ENCODE measurements at places on chromosomes 5 and 9.

DNA sequence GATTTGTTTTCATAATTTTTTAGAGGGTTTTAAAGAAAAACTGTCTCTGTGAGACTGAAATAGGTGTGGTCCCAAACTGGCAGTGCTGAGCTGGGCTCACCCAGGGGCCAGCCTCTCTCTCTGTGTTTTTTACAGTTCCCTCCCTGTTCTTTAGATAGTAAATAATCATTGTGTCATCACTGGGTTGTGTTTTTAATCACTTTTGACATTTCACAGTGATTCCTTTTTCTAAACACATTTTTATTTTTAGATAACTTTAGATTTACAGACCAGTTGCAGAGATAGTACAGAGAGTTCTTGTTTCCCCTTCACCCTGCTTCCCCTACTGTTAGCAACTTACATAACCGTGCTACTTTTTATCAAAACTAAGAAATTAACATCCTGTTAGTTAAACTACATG, 44.4 kb downstream of the MAP1B start:
- DNase-seq: no peak

DNA sequence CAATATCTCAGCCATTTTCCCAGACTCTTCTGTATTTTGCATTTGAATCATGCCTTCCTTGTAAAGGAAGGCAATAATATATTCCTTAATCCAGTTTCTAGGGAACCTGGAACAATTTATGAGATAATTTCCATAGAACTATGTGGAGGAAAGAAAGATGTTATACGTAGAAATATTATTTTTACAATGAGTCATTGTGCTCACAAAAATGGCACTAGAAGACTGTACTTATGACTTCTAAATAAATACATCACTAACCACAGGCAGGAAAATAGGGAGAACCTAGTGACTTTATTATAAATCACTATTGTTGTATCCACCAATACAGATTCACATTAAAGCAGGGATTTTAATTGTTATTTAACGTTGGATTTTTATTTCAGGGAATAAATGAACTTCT, 87.6 kb downstream of the FBXO38 start:
- no peak for DNase-seq

DNA sequence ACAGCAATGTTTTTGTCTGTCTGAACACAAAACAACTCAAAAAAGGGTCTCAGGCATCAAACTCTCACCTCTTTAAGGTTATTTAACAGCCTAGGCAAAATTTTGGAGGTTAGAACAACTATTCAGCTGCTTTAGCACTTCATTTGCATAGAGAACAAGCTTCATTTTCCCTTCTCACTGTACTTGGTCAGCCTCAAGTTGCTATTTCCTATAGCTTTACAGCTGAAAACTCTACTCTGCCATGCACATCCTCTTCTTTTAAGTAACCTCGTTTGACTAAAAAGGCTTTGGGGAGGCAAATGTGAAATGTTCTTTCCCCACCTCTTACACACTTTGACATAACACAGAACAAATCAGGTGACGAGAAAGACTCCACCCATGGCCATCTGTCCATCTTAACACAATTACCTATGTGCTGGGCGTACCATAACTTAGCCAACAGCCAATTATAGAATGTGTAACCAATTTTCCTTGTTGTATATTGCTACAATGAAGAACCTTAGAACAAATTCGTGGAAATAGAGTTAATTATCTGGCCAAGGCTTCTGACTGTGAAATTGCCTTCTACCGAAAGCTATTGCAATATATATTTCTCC, 195.7 kb downstream of the DCP2 start:
- no peak for DNase-seq

DNA sequence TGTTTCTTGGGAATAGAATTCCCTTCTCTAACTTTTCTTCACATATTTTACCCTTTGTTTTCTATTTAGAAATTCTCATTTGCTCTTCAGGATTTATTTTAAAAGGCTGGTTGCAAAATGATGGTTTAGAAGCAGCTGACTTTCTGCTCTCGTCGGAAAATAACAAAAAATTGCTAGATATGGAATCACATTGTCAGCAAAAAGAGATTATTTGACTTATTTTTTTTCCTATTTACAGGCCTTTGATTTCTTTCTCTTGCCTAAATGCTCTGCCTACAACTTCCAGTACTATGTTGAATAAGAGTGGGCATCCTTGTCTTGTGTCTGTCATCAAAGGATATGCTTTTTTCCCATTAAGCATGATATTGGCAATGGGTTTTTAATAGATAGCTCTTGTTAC, 1619.1 kb upstream of the ACO1 start:
- no peak for DNase-seq

DNA sequence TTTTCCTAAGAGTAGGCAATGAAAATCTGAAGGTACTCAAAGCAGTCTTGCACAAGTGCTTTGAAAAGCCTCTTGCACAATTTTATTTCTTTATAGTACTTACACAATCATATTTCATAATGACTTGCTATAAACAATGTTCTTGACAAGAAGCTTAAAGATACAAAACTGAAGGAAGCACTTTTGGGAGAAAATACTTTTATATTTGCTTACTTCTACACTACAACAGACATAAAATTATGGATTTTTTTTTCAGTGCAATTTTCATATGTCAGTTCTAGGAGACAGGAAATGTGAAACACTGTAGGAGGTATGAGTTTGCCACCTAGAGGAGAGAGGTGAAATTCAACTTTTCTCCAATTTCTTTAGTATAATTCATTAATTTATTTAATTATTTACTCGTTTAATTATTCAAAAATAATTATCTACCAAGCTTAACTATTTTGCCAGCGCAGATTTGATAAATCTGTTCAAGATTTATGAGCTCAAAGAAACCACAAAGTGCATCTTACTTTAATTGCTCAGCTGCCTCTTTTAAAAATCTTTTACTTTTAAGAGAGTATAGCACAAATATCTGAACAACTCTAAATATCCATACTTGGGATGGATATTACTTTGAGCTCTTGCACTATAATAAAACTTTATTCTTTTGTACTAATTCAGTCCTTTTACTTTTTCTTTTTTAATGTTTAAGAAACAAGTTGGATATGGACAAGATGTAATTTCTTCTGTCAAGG, 29.0 kb upstream of the CDKN2B start:
- DNase-seq: peak; percentile 32

DNA sequence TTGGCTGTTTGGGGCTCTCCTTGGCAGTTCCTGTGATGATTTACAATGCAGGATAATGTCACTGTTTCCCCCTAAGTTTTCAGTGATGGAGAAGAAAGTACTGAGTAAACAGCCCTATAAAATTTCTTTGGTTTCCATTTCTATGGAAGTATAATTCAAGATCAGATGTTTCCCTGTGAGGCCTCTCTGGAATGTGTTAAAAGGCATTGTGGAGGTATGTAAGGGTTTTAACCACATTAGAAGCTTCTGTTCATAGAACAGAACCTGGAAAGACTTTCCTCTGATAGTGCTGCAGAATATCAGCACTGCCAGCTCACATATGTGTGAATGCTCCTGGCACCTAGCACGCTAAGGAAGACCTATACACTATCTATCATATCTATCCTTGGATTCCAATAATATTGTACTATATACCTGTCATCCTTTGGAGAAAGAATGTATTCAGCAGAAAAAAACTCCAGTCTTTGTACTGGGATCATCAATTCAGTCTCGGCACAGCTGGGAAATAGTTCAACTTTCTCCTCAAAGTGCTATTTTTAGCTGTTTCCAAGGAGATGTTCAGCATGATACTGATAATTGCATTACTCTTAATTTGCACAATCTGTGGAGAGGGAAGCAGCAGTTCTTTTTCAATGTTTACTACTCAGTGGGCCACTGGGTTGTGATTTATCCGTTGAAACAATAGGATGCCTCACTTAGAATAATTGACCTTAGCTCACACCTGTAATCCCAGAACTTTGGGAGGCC, 21.9 kb downstream of the TTC1 start:
- DNase-seq: no peak

GRCh38 chr9:68480807-68481206, 59.9 kb downstream of the TMEM252 start:
- no peak for DNase-seq

DNA sequence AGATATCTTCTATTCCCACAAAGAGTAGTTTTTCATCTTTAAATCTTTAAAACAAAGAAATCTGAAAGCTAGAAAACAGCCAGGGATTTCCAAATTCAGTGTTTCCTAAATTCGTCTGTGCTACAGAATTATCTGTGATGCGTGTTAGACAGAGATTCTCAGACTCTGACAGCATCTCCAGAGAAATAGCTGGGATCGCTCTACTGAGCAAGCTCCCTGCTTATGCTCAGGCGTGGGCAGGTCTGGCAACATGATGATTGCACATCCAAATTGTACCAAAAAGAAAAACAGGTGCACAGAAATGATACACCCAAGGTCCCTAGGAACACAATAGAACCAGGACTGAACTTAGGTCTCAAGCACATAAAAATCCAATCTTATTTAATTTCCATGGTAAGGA, 22.8 kb upstream of the CRHBP start:
- no peak for DNase-seq

GRCh38 chr5:143498821-143499220, 95.3 kb upstream of the NR3C1 start:
- no peak for DNase-seq

- peak; percentile 95 for DNase-seq
Measured at GRCh38 chr9:110069326-110070248, 138.4 kb downstream of the C9orf152 start.

DNA sequence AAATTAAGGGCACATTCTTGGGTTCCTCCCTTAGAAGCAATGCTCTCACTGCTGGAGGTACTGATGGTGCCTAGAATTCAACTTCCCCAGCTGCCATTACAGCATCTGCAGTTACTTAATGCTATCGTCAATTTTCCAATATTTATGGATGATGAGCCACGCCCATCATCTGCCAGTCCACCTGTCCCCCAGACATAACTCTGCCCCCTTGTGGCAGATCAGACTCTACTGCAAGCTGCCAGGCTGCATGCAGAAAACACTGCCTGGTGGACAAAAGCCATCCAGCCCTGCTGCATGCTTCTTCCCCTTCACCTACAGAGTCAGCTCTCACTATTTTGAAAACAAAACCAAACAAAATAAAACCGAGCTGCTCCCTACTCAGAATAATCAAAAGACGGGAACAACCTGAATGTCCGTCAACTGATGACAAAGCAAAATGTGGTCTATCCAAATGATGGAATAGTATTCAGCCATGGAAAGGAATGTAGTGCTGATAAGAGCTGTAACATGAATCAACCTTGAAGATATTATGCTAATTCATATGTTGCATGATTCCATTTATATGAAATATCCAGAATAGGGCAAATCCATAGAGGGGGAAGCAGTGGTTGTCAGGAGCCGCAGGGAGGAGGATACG, 66.4 kb downstream of the RETREG1 start:
- DNase-seq: peak; percentile 53

DNA sequence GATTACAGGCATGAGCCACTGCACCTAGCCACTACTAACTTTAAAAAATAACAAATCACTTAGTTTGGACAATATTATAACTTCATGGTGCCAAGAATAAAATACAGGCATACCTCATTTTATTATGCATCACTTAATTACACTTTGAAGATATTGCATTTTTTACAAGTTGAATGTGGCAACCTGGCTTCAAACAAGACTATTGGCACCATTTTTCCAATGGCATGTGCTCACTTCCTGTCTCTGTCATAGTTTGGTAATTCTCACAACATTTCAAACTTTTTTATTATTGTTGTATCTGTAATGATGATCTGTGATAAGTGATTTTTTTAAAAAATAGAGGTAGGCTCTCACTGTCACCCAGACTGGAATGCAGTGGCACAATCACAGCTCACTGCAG, 49.9 kb upstream of the ERBIN start:
- no peak for DNase-seq

DNA sequence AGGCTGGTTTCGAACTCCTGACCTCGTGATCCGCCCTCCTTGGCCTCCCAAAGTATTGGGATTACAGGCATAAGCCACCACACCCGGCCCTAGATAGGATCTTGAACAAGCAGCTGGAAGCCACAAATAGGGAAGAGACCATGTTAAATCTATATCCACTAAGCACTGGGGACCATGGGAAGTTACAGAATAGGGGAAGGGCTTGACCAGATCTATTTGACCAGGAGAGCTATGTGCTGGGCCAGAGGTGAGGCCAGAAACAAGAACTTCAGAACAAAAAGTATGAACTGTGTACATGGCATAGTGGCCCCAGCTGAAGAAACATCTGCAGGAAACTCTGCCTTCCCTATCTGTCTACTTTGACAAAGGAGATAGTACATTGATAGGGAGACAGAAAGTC, 10.8 kb downstream of the KLF4 start:
- no peak for DNase-seq

GRCh38 chr9:135239100-135239768, 151.8 kb downstream of the OLFM1 start:
- no peak for DNase-seq

GRCh38 chr5:16970260-16970659, 34.2 kb upstream of the MYO10 start:
- DNase-seq: no peak

GRCh38 chr5:16712620-16713019, 95.8 kb upstream of the RETREG1 start:
- DNase-seq: no peak

DNA sequence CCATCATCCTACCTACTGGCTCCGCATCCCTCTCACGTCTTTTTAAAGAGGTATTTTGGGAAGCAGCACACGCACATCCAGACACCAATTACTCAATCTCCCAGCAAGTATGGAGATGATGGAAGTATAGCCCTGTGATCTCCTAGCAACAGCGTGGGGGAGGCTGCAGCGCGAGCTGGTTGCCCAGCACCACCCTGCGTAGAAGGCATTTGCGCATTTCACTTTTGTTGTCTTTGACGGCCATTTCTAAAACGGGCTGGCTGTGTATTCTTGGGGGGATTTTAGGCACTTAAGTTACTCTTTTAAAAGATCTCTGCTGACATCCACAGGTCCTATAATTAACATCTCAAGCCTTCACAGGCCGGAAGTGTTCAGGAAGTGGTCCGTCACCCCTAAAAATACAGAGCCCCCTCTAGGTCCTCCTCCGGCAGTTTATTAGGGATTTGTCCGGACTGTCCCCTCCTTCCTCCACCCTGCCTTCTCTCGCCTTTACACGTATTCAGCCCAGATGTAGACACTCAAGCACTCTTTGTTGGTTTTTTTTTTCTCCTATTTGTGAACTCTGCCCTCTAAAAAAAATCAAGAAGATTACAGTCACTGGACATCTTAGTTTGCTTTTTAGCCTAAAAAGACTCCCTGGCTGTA, 371.4 kb downstream of the NTRK2 start:
- no peak for DNase-seq

GRCh38 chr9:117029341-117029740, 342.2 kb downstream of the TRIM32 start:
- DNase-seq: no peak

DNA sequence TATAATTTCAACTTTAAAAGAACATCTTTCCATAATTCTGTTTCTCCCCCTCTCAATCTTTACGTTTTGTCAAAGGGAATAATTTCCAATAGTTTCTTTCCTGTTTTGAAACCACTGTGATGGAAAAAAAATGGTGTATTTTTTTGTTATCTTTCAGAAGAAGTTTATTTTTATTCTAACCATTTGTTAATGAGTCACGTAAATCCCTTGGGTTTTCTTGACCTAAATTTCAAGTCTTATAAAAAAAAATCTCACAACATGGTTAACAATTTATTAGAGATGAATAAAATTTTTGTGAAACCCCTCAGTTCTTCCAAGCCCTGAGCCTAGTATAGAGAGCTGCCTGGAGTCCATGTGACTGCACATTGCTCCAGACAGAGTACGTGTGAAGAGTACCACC, 106.1 kb upstream of the FBXL17 start:
- DNase-seq: no peak

Data from HFFc6 (cell line).